Central memory CD4-positive, alpha-beta T cell (primary cell): ENCODE measurements at places on chromosomes 6 and 20.
A peak's percentile ranks its signal among the peaks of the same experiment; 100 is the strongest.

DNA sequence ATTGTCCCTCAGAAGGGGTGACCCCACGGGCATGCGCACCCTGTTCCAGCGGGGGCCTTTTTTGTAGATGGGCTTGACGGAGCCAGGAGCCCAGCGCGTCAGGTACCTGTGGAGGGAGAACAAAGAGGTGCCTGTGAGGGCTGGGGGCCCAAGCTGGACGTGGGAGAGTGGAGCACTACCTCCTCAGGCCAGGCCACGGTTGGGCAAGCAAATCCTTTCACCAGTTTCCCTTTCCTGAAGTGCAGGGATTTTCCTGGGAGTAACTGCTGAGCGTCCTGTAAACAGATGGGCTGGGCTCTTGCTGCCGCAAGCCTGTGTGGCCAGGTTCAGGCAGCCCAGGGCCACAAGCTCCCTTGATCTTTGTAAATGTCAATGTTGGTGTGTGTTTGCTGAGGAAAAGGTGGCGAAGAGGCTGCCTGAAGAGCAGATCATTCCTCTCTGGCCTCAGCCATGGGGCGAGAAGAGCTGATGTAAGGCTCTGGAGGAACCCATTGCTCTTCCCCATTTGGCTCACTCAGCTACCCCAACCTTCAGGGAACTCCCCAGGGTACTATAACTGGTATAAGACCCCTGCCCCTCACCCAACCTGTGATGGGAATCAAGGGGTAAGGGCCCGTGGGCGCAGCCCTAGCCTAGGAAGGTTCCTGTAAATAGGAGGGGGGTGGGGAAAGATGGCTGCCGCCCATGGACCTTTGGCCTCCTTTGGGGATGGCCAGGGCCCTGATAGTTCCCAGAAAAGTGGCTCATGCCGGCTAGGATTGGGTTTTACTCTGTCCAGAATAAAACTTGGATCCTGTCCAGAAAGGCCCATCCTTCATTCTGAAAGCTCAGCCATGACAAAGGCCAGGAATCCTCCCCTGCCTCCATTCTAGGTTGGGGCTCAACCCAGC is 15.5 kb downstream of the MRPS18A start:
- no peak for DNase-seq

- peak; percentile 90 for DNase-seq
Measured at GRCh38 chr6:79234150-79235022, at the start of gene HMGN3. Gene HMGN3, minus strand, starts transcription at chr6:79234682.

DNA sequence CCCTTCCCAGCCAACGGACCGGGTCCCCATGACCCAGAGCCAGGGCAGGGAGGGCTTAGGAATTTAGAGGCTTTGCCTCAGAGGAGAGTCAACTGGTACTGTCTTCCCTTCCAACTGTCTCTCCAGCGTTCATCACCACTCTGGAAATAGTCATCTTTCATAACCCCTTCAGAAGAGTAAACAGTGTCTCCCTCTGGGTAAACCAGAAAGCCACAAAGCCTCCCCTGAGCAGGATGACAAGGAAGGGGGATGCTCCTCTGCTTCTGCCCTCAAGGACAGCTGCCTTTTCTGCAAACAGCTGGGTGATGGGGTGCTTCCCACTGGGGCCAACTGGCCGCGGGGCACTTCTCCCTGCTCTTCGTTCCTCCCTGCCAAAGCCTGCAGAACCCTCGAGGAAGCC is 90.1 kb downstream of the PSMG4 start:
- no peak for DNase-seq

DNA sequence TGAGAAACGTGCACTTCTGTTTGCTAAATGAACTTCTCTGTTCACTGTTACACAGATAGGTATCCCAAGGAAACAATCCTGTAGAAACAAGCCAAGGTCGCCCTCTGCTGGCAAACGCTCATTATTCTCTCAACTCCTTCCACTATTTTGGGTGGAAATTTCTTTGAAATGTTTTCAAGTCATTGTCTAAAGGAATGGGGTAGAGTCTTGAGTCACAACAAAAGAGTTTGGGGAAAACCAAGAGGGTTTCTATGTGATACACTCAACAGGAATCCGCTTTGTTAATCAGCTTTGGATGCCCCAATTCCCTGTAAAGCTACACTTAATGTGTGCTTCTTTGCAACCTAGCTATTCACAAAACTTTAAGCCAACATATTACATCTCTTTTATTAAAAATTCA is 4.6 kb upstream of the RAE1 start:
- DNase-seq, result peak; percentile 41

DNA sequence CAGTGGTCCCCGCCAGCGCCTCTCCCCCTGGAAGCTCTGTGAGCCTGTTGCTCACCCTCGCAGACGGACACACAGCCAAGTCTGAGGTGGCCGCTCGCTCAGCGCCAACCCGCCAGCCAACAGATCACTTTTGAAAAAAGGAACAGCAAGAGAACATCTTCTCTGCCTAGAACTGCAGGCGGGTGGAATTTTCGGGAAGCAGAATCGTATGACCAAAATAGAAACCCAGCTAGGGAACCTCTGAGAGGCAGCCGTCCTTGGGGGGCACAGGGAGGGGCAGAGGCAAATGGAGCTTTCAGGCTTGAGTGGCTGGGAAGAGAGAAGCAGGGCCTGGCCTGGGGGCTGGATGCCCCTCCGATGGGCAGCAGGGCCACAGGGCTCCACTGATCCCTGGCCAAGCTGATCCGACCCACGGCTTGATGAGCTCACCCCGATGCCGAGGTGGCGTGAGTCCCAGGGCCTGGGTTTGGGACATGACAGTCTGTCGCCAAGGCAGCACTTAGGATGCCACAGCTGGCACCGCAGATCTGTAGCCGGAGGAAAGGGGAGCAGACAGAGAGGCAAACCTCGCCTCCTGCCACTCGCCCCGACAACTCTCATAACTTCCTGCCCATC is 9.8 kb downstream of the NFATC2 start:
- peak; percentile 32 for DNase-seq

DNA sequence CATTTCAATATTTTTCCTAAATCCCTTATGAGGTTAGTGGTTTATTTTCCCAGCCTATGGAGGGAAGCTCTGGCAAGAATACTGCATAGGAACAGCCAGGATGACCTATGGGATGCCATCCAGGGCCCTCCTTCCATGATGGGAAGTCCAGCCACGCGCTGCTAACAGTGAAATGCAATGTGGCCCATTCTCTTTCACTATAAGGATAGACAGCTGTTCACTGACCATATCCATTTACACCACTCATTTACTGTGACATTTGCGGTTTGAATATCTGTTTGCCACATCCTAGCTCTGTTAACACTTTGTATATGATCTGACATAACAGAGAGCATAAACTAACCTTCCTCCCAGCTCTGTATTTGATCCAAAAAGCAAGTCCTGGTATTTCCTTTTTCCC is 471.7 kb downstream of the CBLN4 start:
- DNase-seq, result no peak

GRCh38 chr6:148422085-148422484 is 79.4 kb downstream of the SASH1 start:
- no peak for DNase-seq

DNA sequence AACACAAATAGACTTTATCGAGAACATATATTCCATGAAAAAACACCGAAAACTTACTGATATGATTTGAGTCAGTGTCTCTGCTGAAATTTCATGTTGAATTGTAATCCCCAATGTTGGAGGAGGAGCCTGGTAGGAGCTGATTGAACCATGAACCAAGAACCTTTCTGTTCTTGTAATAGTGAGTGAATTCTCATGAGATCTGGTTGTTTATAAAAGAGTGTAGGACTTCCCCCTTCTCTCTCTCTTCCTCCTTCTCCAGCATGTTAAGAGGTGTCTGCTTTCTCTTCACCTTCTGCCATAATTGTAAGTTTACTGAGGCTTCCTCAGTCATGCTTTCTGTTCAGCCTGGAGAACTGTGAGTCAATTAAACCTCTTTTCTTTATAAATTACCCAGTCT is 1289.3 kb upstream of the CITED2 start:
- DNase-seq, result no peak

DNA sequence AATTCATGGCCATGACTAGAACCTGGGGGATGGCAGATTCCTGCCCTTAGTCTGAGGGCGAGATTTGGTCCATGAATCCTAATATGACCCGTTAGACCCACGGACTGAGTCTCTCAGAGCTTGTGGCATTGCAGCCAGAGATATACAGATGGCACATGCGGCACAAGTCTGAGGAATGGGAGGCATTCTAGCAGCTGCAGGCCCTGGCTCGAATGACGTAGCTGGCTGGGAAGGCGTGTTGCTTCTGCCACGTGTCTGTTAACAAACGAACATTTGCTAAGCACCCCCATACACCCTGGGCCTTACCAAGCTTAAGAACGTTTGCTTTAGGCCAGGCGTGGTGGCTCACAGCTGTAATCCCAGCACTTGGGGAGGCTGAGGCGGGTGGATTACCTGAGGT is 68.0 kb downstream of the CD164 start:
- no peak for DNase-seq

DNA sequence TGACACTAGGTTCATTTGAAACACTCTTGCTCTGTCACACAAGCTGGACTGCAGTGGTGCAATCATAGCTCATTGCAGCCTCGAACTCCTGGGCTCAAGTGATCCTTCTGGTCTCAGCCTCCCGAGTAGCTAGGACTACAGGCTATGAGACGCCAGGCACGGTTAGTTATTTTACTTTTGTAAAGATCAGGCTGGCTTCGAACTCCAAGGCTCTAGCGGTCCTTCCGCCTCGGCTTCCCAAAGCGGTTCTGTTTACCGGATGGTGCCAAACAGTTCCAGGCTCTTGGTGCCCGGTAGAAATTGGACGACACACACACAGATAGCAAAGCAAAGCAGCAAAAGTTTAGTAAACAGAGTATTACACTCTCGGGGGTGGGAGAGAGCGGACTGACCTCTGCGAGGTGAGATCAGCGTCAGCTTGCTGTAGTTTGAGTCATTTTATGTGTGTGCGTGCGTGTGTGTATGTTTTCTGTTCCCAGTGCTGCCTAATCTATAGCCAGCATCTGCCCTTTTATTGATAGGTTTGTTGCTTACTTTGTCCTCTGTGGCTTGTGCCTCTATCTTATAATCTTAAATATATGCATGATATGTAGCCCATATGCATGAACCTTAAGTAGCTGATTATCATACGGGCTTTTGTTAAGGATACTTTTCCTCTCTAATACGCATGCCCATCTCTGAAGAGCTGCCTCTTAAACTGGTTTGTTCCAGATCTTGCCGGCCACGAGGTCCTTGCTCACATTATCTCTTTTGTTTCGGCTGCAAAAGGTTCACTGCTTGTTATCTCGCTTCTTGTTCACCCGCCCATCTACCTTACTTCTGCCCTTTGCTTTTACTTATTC is 75.2 kb downstream of the OR2B2 start:
- peak; percentile 73 for DNase-seq

- no peak for DNase-seq
Measured at GRCh38 chr6:157063176-157063905, 260.0 kb downstream of the TMEM242 start.

GRCh38 chr20:16158976-16159286 is 414.3 kb downstream of the KIF16B start:
- DNase-seq, result no peak

DNA sequence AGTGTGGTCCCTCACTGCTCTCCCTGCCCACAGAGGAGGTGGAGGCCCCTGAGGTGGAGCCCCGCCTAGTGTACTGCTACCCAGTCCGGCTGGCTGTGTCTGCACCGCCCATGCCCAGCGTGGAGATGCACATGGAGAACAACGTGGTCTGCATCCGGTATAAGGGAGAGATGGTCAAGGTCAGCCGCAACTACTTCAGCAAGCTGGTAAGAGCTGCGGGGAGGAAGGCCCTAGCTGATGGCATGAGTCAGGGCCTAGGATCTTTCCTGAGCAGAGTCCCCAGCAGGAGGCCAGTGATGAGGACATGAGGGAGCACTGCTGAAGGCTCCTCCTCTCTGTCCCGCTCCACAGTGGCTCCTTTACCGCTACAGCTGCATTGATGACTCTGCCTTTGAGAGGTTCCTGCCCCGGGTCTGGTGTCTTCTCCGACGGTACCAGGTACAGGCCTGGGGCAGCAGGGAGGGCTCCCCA is 11.2 kb downstream of the PCIF1 start:
- DNase-seq, result no peak

DNA sequence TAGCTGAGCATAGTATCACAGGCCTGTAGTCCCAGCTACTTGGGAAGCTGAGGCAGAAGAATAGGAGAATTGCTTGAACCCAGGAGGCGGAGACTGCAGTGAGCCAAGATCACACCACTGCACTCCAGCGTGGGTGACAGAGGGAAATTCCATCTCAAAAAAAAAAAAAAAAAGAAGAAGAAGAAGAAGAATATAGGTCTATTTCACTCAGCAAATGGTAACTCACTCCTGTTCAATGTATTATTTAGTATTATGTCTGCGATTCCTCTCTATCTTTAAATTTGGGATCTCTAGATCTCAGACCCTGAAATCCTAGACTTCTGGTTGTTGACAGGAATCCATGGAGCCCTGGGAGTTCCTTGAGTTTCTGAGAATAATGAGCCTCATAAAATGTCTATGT is 98.6 kb downstream of the HFE start:
- no peak for DNase-seq

DNA sequence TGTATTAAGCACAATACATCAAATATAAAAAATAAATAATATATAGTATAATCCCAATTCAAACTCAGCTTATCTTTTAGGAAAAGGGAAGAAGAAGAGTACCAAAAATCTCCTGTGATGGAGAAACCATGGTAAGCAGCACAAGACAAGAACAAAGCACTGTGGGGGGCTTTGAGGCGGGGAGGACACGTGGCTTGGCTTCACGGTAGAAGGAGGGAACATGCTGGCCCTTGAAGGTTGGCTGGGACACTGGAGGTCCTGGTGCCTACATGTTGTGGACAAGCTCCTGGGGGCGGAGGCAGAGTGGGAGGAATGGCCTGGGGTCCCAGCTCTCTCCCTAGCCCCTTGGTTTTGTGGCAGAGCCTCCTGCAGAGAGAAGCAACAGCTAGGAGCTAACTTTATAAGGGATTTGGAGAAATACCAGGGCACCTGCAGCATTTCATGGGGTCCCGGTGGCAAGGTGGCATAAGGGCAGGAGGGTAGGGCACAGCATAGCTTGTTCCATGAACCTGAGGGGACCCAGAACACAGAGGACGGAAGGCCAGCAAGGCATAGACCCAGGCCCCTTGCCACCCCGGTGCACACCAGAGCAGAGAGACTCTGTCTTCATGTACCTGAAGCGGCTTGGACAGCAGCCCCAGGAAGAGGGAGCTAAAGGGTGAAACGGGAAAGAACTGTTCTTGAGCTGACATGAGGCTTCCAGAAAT is 72.0 kb downstream of the LY86 start:
- DNase-seq, result no peak

GRCh38 chr20:44656448-44656847 is 4.9 kb upstream of the ADA start:
- no peak for DNase-seq

- no peak for DNase-seq
Measured at GRCh38 chr6:6649824-6650349, 61.4 kb downstream of the LY86 start.

- no peak for DNase-seq
Measured at GRCh38 chr6:103273048-103273447, 1586.7 kb downstream of the HACE1 start.
